ENCODE measurements at places on chromosomes 1 and 21.

GRCh38 chr1:201703621-201704438 lies 125.1 kb upstream of the IPO9 start:
- DNase-seq, result peak; percentile 73

GRCh38 chr1:240701412-240701811 lies 89.5 kb upstream of the GREM2 start:
- DNase-seq, result no peak

DNA sequence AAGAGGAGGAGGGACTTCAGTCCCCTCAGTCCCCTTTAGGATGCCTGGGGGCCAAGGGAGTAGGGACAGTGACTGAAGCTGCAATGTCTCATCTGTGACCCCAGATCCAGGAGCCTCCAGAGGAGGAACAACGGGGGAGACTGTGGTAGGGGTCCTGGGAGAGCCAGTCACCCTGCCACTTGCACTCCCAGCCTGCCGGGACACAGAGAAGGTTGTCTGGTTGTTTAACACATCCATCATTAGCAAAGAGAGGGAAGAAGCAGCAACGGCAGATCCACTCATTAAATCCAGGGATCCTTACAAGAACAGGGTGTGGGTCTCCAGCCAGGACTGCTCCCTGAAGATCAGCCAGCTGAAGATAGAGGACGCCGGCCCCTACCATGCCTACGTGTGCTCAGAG lies 18.3 kb downstream of the LY9 start:
- no peak for DNase-seq

DNA sequence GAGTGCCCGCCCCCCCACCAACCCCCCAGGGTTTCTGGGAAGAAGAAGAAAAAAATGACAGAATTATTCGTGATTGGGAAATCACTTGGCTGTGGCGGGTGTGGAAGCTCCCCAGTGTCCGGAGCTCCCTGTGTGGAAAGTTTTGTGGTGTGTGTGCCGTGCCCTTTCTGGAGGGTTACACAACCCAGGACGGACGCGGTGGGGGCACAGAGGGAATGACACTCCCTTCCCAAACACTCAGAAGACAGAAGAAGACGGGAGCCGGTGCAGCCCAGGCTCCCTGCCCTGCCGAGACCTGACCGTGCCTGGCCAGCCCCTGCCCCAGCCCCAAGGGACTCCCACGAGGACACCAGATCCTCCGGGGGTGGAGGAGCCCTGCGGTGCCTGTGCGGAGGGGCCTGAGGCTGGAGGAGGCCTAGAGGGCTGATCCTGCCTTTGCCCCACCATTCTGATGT lies 33.0 kb upstream of the ADARB1 start:
- no peak for DNase-seq

- no peak for DNase-seq
Measured at GRCh38 chr1:151352021-151352718, 5.1 kb upstream of the RFX5 start.

GRCh38 chr1:65001231-65001792 lies 35.0 kb upstream of the JAK1 start:
- DNase-seq, result no peak

DNA sequence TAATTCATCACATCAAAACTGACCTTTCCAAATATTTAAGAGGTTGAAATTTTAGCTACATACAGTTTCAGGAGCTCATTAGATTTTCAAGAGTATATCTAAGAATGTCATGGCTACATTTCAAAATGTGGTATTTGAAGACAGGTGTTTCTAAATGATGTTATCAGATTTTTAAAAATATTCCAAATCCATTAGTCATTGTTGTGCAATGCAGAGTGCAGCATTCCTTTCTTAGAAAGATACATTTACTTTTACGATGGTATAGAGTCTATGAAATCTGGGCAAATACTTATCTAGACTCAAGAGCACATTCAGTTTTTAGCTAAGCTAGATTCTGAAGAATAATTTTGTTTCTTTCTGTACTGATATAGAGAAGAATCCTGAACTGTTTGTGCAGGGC lies 230.3 kb downstream of the CHRM3 start:
- no peak for DNase-seq

All from NCI-H1105 treated with DMSO at 0.1 percent for 48 hours (cell line).